ENCODE measurements at places on chromosomes 1 and 21.

DNA sequence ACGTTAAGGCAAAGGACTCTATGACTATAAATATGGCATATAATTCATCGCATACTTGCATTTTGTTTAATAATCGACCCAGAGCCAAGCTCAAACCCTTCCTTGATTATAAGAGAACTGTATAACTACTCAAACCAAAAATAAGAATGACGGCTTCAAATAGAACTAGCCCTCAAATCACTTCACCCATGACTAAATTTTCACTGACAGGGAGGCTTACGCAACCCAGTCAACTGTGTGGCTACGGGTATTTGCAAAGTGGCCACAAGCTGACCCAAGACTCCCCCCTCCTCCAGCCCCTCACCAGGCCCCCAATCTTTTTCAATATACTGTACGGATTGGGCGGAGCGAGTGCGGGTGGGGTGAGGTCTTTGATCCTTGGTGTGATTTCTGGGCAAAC, 268.3 kb downstream of the ASTN1 start:
- no peak for DNase-seq

GRCh38 chr1:171032822-171033702, 57.6 kb upstream of the FMO3 start:
- DNase-seq: no peak

- no peak for DNase-seq
Measured at GRCh38 chr1:174391716-174392115, 56.0 kb upstream of the GPR52 start.

DNA sequence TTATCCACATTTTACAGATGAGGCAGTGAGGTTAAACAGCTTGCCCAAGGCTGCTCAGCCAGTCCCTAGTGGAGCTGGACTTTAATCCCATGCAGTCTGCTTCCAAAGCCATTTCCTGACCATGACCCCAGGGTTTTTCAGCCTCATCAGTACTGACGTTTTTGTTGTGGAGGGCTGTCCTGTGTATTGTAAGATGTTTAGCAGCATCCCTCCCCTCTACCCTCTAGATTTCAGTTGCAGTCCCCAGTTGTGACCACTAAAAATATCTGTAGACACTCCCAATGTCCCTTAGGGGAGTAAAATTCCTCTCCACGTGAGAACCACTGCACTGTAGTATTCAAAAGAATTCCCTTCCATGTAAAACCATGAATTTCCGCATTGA, 30.2 kb upstream of the C1orf105 start:
- DNase-seq: no peak

DNA sequence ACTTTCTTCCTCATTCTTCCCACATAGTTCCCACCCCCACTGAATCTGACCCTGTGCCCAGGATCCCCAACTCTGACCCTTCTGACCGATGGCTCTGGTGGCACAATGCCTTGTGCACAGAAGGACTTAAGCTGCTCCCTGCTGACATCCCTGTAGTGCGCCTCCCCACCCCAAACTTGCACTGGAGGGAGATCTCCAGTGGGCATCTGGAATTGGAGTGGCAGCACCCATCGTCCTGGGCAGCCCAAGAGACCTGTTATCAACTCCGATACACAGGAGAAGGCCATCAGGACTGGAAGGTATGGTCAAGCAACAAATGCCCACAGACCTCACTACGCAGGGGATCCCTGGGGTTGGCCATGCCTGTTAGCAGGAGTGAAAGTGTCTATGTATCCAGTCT, 9.0 kb downstream of the MPL start:
- no peak for DNase-seq

DNA sequence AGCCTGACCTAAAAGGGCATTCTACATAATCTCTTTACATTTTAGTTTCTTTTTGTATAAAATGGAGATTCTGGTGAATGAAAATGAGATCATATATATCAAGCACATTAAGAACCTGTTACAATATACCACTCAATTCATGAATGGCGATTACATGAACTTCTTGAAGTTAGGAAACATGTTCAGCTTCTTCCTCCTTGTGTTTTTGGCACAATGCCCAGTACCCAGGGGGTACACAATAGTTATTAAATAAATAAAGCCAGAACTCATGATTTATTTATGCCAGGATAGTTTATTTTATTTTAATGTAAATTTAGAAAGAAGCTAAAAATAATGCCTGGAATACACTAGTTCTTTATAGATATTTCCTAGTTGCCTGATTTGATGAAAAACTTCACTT, 186.0 kb upstream of the PTGFR start:
- DNase-seq: no peak

DNA sequence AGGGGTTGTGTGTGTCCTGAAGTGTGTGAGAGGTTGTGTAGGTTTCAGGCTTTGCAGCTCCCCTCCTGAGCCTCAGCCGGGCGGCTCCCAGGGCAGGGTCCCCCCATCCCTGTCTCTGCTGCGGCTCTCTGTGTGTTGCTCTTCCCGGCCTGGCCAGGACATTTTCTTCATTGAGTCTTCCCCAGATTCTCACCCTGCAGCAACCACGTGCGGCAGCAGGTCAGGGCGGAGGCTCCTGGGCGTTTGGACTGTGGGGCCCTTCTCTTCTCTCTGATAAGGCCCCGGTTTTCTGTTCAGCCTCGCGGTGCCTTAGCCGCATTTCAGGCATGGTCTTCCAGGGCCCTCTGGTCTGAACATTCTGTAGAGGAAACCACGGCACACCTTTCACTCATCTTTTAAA, 1.8 kb upstream of the TCP10L start:
- no peak for DNase-seq

- no peak for DNase-seq
Measured at GRCh38 chr1:231172411-231172810, 10.6 kb downstream of the TRIM67 start.

DNA sequence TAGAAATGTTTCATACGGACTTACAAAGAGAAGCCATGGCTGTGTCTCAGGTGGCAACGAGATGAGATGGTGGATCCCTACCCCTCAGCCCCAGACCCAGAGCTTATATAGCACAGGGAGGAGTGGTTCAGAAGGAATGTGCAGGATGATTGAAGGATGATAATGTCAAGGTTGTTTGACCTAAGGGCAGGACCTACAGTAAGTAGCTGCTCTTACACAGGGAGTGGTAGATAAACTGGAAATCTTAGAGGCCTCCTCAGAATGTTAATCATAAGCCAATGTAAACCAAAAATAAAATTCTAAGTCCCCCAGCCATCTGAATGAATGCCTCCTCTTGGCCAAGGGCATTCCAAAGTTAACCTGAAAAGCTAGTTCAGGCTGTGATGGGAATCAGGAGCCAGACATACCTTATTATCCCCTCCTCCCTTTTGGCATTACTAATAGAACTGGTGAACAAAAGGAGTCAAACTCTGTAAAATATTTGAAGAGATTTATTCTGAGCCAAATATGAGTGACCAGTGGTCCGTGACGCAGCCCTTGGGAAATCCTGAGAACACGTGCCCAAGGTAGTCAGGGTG, 45.8 kb upstream of the PDE9A start:
- no peak for DNase-seq

- no peak for DNase-seq
Measured at GRCh38 chr1:153345187-153346076, 3.2 kb downstream of the PGLYRP4 start.

DNA sequence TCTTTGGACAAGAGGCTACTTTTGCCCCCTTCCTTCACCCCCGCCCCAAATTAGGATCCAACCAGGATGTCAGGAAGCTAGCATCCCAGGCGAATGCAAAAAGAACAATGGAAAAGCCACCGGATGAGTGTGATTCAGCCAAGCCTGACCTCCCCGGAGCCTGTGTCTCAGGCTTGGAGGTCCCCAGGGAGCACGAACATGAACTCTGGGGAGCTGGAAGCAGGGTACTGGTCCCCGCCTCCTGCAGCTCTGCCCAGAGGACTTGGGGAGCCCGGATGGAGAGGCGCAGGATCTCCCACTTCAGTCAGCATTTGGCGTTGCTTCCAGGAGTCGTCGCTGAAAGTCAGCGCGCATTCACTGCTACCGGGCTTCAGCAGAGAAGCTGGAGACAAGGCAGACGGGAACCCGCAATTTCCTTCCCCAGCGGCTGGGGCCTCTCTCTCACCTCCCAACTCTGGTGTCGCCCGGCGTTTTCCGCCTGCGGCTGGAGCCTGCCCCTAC, 1.8 kb upstream of the TBX15 start:
- no peak for DNase-seq

- DNase-seq: no peak
Measured at GRCh38 chr1:167792188-167792565, 70.4 kb downstream of the MPZL1 start.

- DNase-seq: no peak
Measured at GRCh38 chr21:42505090-42505726, 8.4 kb upstream of the SLC37A1 start.

DNA sequence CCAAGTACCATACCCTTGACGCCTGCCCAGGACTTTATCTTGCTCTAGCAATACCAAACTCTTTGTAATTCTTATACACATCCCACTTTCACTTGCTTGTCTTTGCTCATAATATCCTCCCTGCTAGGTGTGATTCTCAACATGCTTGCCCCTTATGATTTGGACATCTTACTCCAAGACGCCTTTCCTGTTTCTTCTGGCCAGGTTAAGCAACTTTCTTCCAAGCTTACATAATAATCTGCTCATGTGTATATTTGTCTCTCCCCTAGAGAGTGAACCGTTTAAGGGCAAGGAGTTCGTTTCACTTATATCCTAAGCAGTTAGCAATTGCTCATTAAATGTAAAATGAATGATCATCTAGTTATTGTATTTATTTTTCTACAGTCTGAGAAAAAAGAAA, 21.8 kb downstream of the CRYZL1 start:
- DNase-seq: no peak
